ENCODE measurements at places on chromosomes 11 and 22.

DNA sequence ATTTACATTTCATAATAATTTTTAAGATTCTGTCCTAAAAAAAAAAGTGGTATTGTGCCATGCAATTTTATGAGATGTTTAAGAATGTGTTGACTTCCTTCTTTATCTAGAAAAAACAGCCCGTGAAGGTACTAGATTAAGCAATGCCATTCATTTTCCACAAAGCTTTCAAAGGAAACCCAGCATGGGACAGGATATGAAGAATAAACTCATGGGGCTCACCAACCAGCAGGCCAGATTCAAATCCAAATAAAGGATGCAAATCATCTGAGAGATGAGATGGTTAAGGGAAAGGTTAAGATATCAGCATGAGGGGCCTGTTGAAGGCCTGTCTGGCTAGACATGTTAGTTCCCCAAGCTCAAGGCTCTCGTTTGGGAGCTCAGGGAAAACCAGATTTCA, 199.1 kb downstream of the SWAP70 start:
- DNase-seq, result no peak

DNA sequence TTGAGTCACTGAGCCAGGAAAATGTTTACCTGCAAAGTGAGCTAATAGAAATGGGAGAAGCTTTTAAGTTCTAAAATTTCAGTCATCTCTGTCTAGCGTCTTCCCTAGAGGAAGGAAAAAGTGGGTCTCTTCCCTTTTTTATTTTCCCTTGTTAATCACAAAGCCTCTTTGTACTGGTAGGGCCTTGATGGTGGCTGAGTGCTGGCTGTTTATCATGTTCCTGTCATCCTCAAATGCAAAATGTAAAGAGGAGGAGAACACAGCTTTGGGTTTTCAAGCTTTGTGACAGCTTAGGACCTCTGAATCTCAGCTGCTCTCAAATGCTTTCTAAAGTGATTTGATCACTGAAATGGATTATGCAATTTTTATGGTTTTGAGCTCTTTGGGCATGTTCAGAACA, 222.0 kb downstream of the TMEM135 start:
- no peak for DNase-seq

- DNase-seq, result peak; percentile 20
Measured at GRCh38 chr11:107898270-107898669, 30.0 kb upstream of the RAB39A start.

GRCh38 chr11:68684385-68685356, at the start of gene GAL:
Gene GAL, plus strand, starts transcription at chr11:68684544. Its CDS starts 380 bp downstream, at chr11:68684924.
- no peak for DNase-seq

DNA sequence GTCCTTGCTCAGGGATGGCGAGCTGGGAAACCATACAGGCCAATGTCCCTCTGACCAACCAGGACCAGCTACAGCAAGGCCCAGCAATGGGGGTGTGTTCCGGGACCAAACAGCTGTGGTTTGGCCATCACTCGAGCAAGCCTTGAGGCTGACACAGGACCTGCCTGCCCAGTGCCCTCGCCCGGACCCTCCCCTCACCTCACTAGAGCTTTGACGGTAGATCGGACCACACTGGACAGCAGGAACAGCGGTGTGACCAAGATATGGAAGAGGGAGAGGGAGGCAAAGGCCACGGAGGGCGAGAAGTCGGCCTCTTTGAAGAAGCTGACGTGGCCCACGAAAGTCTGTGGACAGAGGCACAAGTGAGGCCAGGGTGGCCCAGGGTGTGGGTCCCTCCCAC, 42.2 kb upstream of the KCNJ11 start:
- no peak for DNase-seq

GRCh38 chr22:42303396-42304323, 33.2 kb upstream of the TCF20 start:
- DNase-seq, result no peak

- no peak for DNase-seq
Measured at GRCh38 chr11:95156916-95157541, 67.4 kb downstream of the ENDOD1 start.

DNA sequence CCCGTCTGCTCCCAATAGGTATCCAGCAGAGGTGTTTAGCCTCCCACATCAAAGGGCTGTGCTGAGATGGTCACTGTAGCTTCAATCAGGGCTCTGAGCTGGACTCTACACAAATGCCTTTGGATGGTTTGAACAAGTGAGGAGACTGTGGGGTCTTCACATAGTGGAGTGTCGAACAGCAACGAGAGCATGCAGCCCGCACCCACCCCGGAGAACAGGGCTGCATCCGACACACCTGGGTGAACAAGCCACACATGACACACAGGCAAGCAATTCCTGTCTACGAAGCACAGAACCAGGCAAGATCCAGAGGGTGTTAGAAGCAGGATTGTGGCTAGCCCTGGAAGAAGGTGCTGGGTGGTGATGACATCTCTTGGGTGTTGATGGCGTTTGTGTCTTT, 58.0 kb upstream of the FGF3 start:
- DNase-seq, result no peak

DNA sequence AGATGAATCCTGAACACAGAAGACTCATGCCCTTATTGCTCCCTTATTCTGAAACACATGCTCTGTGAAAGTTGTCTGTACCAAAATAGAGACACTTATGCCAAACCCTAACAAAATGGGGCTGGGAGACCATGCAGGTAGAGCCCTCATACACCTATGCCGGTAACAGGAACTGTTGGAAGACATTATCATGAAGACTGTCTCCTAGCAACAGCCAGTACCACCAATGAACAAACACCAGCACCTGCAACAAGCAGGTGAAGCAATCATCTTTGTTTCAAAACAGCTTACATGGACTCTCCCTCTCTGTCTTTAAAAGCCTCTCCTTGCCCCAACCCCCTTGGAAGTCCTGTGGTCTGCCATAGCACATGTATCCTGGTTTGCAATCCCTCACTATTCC, 17.2 kb downstream of the SLC5A4 start:
- DNase-seq, result no peak

DNA sequence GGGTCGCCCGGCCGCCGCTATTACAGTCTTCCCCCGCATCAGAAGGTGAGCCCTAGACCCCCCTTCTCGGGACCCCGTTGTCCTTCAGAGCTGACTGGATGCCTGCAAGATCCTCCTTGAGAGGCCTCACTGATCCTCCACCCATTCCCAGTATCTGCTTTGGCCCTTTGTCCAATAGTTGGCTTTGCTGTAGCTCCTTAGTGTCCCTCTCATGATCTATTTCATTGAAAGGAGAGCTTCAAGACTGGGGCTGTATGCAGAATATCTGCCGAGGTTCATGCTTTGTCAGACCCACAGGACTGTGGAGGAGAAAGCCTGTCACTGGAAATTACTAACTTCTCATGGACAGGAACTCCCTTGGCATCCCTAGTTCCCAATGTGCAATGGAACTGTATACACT, 499 bp downstream of the DLAT start:
- peak; percentile 30 for DNase-seq

GRCh38 chr11:77710358-77710757, 72.8 kb upstream of the CLNS1A start:
- no peak for DNase-seq

GRCh38 chr22:24588381-24588756, 4.5 kb downstream of the LRRC75B start:
- peak; percentile 65 for DNase-seq

DNA sequence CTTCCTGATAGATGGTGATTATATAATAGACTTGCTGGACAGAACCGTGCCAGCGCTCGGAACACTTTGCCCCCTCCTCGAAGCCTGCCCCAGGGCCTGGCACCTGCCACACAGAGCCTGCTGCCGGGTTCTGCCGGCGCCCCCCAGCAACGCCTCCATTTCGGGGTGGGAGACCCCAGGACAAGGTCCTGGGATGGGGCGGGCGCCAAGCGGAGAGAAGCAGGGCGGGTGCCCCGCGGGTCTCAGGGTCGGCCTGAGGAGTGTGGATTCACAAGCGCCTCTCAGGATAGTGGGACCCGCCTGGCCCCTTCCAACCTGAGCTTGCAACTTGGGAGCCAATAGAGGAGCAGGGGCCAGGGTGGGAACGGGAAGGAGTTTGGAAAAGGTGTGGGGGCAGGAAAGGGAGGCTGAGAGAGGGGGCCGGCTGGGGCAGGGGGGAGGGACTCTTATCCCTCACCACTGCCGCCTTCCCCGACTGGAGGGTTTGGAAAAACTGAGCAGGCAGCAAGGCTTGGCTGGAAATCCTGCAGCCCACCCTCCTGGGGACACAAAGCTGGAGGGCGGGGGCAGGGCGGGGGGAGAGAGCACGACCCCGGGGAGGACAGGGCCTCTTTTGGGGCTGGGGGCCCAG, 3.3 kb upstream of the BCL9L start:
- DNase-seq, result no peak

DNA sequence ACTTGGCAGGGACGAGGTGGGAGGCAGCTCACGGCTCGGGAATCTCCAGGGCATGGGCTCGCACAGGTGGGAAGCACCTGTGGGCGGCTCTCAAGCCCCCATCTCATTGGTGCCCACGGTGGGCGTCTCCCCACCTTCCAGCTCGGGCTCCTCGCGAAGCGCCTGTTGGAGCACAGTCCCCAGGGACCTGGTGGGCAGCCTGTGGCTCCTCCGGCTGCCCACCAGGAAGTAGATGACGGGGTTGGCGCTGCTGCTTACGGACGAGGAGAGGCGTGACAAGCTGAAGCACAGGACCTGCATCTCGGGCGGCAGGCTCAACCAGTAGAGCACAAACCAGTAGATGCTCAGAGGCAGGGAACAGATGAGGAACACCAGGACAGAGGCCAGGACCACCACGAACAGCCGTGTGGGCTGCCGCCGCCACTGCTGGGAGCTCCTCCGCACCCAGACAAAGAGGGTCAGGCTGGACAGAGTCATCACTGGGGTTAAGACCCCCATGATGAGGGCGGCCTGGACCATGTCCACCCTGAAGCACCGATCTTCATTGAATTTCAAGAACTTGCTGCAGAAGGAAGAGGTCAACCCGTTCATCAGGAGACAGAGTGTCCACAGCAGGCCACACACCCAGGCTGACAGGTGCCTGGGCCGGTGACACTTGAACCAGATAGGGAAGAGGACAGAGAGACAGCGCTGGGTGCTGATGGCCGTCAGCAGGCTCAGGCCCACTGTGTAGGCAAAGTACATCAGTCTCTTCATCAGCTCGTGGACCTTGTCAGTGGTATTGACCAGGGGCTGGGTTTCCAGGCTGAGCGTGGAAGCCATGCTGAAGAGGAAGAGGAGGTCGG, 633 bp downstream of the MRGPRD start:
- DNase-seq, result no peak

DNA sequence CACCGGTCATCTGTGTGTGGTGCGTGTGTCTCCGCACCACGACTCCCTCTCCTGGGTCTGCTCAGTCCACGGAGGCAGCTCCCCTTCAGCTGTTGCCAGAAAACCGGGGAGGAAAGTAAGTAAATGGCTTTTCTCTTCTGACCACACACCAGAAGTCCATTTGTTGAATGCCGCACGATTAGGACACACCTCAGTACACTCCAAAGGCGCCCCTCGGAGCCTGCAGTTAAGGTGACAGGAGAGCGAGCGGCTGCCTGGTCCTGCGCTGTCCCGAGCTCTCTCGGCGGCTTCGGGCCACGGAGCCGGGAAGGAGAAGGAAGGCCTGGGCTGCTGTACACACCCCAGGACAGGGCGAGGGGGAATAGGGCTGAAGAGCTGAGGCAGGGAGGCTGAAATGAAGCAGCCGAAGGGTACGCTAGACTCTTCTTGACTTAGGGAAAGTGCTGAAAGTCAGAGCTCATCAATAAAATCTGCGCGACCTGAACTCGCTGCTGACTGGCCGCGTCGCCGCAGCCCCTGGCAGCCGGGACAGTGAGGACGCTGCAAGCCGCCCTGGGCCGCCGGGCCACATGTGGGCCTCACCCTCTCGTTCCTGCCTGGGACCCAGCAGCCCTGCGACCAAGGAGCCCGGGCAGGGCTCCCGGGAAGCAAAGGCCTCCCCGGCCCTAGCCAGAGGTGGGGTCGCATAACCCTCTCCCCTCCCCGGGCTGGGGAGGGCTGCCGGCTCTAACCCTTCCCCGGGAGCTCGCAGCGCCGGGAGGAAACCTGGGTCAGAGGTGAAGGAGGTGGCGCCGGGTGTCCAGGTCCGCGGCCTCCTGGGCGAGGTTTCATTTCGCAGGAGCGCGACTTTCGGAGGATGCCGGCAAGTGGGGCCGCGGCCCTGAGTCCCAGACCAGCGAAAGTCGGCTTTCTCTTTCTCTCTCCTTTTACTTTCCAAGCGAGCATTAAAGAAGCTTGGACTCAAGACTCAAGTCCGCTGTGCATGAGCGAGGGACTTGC, 1.6 kb upstream of the PAX6 start:
- no peak for DNase-seq

- DNase-seq, result peak; percentile 20
Measured at GRCh38 chr11:94519478-94520084, 7.3 kb downstream of the C11orf97 start.

DNA sequence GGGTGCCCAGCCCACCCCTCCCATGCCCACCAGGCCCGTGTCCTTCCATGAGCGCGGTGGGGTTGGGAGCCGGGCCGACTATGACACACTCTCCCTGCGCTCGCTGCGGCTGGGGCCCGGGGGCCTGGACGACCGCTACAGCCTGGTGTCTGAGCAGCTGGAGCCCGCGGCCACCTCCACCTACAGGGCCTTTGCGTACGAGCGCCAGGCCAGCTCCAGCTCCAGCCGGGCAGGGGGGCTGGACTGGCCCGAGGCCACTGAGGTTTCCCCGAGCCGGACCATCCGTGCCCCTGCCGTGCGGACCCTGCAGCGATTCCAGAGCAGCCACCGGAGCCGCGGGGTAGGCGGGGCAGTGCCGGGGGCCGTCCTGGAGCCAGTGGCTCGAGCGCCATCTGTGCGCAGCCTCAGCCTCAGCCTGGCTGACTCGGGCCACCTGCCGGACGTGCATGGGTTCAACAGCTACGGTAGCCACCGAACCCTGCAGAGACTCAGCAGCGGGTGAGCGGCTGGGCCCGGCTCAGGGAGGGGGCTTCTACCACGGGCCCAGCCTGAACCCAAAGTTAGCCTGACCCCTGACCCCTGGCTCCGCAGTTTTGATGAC, 3.0 kb downstream of the PKP3 start:
- DNase-seq, result no peak

DNA sequence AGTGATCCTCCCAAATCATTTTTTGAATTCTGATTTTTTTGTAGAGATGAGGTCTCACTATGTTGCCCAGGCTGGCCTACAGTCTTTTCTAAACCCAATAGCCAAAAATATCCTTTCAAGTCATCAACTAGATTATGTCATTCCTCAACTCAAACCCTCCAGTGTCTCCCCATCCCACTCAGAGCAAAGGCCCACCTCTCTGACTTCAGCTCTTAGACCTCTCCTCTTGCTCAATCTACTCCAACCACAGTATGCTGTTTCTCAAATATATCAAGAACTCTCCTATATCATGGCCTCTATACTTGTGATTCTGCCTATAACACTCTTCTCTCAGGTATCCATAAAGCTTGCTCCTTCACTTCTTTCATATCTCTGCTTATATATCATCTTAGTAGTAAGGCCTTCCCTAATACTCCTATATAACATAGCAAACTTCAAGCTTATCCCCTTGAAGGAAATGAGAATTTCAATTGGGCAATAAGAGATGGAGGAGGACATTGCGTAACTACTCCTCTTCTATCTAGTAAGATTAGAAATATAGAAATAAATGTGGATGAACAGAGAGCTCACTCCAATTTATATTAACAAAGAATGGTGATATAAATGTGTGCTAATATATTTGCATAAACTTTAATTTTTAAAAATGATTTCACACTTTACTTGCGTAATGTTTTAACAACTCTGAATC, 24.5 kb downstream of the DLG2 start:
- DNase-seq, result no peak
